ENCODE measurements at places on chromosomes 2 and 18.

DNA sequence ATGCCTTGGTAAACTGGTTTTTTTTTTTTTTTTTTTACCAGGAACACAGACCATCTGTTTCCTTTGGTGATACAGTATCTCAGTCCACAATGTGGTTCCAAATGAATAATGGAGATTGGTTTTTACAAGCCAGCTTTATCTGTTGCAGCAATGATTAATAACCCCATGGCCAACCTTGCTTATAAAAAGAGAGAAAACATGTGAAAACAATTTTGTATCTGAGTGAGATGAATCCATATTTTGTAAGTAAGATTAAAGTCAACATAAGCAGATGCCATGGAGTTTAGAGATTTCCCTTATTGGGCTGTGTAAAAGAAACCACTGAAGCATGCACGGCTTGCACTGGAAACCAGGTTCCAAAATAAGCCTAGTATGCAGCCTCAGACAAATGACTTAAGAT, 108.6 kb upstream of the CNTNAP5 start:
- DNase-seq: no peak

DNA sequence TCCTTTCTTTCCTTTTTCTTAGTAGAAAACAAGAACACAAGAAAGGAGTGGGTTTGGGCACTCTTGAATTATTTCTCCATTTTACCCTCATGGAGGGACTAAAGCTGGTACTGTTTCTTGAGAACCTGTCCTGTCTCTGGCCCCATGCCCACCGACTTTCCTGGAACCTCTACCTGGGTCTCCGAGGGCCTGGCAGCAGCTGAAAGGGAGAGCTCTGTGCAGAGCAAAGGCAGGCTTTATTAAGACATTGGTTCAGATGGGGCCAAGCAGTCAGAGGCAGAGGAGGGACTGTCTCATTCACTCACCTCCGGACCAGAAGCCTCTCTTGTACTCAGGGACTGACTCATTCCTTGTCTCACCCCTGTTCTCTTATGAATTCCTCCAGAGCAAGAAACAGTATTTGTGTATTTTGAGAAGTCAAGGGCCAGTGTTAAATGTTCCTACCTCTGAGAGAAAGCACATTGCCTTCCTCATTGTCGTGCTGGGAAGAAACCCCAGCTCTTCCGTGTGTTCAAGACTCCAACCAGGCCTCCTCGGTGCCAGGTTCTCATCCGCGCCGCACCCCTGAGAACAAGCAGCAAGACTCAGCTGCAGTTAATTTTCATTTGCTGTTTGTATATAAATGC, 201.9 kb upstream of the NT5C1B start:
- no peak for DNase-seq

DNA sequence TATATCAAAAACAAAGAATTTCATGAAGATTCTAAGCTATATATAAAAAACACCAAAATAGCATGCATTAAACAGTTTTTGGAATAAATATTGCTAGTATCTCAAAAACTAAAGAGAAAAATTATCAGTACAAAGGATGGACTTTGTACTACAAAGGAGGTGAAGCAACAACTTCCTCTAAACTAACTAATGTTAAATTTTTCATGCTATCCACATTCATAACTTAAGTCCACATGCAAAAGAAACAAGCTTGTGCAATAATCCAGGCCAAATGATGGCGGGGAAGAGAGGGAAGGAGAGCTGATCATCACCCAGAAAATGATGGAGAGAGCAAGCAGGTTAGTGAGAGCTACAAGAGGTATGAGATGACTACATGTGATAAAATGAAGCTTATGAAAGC, 70.1 kb downstream of the KIDINS220 start:
- DNase-seq: no peak

DNA sequence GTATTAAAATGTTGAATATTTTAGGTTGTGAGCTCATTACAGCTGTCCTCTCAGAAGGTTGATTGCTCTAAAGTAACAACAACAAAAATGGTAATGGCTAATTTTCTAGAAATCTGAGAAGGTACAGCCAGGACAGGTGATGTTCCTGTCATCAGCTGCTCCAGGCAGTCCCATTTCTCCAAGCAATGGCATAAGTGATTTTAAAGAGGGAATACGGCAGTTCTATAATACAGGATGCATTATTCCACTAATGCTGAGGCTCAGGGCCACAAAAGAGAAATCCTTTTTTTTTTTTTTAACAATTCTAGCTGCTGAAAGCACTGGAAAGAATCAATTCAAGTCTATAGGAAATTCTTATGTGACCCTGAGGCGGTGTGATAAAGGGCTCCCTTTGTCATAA, 199.9 kb downstream of the PMAIP1 start:
- no peak for DNase-seq

DNA sequence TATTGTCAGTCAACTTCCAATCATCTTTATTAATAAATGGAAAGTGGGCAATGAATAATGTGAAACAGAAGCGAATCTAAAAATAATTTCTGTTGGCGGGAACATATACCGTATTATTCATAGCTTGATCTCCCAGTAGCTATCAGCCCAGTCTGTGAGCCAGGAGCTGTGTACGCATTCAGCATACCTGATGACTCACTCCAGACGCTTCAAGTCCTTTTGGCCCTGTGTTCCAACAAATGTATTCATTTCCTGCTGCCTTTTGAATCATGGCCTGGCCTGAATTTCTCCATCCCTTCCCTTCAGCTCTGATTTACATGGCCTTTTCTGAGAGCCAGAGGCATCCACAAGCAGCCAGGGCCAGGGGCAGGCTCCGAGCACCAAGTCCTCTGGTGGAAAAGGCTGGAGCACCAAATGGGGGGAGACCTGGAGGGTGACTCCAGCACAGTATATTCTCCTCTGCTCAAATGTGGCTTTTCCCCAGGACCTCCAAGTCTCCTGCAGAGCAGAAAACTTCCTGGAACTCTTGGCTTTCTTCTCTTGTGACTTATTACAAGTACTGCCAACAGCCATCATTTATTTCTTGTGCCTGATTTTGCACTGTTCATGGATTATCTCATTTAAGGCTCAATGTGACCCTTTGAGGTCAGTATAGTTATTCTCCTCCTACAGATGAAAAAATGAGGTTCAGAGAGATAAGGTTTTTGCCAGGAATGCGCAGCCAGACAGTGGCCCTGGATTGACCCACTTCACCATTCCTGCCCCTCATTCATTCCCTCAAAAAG, 108.7 kb downstream of the EN1 start:
- no peak for DNase-seq

GRCh38 chr2:38605298-38605830, 2.6 kb upstream of the HNRNPLL start:
- no peak for DNase-seq

DNA sequence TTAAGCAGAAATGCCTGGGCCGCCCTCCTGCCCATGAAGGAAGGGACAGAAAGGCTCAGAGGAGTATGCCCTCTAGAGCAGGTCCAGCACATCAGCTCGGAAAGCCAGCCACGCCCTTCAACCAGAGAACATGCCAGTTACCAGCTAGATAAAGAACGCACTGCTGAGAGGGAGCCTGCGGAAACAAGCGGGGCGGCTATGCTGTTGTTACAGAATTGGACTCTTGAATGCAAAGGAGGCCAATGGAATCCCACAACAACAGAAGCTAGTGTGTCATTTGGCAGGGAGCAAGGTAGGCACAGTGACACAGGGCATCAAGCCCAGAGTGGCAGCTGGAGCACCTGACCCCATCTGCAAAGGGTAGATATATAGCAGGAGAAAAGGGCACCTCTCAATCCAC, 242.9 kb upstream of the ID2 start:
- DNase-seq: no peak

DNA sequence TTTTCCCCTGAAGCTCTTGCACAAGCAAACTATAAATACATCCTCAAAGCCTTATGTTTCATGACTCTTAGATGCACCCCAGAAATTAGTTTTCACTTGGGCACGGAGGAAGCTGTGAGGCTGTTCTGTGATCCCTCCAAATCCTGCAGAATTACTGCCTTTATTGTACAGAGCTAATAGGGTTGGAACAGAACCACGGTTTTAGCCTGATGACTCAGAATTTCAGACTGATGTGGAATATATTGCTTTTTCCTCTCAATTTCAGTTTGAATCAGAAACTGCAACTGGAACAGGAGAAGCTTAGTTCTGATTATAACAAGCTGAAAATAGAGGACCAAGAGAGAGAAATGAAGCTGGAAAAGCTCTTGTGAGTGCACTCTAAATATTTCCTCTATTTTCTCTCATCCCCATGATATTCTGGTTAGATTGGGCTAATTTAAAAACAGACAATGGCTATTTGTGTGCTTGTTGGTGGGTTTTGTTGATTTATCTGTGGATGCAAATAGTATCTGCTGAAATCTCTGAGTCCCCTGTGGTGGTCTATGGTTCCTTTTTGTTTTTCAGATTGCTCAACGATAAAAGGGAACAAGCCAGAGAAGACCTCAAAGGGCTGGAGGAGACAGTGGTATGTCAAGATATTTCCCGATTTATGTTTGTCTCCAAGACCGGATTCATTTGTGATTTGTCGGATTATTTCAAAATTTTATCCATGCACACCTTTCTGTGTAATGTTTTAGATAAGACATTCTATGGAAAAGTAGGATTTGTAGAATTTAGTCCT, 38.2 kb upstream of the LYPD6B start:
- DNase-seq: no peak

- no peak for DNase-seq
Observed at GRCh38 chr2:111617299-111618225, 266.4 kb downstream of the ANAPC1 start.

All from naive thymus-derived CD4-positive, alpha-beta T cell (primary cell).